ENCODE measurements at places on chromosomes 5 and 9.

GRCh38 chr9:12778389-12778788 lies 3.6 kb downstream of the LURAP1L start:
- no peak for DNase-seq

- no peak for DNase-seq
These were observed 177.4 kb downstream of the ELAVL2 start for GRCh38 chr9:23648651-23649050.

GRCh38 chr5:52725065-52725746 lies 62.5 kb upstream of the ITGA1 start:
- DNase-seq, result no peak

- DNase-seq, result no peak
These were observed 170.0 kb downstream of the CACNA1B start for GRCh38 chr9:138047469-138048040.

- no peak for DNase-seq
These were observed 159.4 kb upstream of the PITX1 start for GRCh38 chr5:135193213-135194125.

- no peak for DNase-seq
These were observed 8.3 kb downstream of the ATOX1 start for GRCh38 chr5:151750121-151750520.

GRCh38 chr5:1824903-1825841 lies 24.0 kb downstream of the NDUFS6 start:
- DNase-seq, result no peak

GRCh38 chr9:130197888-130198287 lies 25.7 kb downstream of the NCS1 start:
- DNase-seq, result no peak

DNA sequence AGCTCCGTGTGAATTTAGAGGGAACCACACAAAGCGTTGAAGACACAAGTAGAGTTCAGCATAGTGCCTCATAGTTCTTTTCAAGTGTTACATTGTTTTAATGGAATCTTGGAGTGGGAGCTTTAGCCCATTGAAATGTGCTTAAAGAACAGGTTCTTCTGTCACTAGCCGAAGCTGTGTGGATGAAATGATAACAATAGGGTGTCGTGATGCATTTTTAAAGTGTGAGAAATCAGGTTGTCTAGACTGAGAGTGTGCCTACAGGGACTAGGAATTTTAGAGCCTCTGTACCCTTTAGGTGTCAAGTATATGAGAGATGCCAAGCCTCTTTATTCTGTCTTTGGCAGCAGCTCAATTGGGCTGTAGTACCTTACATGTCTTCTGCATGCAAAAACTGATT lies 83.0 kb downstream of the NDUFS4 start:
- DNase-seq, result no peak

DNA sequence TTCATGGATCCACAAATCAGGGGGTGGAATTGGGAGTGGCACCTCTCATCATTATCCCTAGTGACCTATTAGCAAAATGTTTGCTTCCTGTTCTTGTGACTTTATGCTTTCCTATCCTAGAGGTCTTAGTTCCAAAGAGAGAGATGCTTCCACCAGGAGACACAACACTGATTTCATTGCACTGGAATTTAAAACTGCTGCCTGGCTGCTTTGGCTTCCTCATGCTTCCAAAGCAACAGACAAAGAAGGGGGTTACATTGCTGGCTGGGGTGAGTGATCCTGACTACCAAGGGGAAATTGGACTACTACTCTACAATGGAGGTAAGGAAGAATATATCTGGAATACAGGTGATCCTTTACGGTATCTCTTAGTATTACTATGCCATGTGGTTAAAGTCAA lies 69.2 kb upstream of the SH3GL2 start:
- DNase-seq, result no peak

DNA sequence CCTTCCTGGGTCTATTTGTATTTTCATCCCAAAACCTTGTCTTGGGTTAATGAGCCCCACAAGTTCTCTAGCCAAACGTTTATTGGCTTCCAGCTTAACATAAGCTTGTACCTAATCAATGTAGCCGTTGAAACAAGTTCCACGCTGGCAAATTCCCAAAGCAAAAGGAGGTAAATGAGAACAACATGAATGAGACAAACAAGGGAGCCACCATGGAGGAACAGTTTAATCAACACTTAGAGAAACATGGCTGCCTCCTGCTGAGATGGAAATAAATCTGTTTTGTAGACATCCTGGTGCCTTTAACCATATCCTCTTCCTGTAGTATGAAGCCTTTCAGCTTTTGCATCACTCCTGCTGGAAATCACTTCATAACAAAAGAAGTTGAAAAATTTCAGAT lies 166.6 kb upstream of the NFIB start:
- no peak for DNase-seq

- DNase-seq, result no peak
These were observed 13.6 kb downstream of the GLRA1 start for GRCh38 chr5:151911011-151911410.

GRCh38 chr5:57594436-57594835 lies 111.8 kb upstream of the ACTBL2 start:
- DNase-seq, result no peak

GRCh38 chr5:125575171-125575890 lies 828.9 kb upstream of the ZNF608 start:
- no peak for DNase-seq

DNA sequence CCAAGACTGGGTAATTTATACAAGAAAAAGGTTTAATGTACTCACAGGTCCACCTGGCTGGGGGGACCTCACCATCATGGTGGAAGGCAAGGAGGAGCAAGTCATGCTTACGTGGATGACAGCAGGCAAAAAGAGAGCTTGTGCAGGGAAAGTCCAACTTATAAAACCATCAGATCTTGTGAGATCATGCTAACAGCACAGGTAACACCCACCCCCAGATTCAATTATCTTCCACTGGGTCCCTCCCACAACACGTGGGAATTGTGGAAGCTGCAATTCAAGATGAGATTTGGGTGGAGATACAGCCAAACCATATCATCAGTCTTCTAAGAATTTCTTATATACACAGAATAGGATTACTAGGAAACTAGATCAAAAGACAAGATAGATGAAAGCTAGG lies 555.6 kb downstream of the PRR16 start:
- no peak for DNase-seq

- no peak for DNase-seq
These were observed 309.1 kb upstream of the GRIN3A start for GRCh38 chr9:102047549-102047948.

GRCh38 chr9:137000177-137000930 lies 4.0 kb upstream of the CLIC3 start:
- DNase-seq, result no peak

DNA sequence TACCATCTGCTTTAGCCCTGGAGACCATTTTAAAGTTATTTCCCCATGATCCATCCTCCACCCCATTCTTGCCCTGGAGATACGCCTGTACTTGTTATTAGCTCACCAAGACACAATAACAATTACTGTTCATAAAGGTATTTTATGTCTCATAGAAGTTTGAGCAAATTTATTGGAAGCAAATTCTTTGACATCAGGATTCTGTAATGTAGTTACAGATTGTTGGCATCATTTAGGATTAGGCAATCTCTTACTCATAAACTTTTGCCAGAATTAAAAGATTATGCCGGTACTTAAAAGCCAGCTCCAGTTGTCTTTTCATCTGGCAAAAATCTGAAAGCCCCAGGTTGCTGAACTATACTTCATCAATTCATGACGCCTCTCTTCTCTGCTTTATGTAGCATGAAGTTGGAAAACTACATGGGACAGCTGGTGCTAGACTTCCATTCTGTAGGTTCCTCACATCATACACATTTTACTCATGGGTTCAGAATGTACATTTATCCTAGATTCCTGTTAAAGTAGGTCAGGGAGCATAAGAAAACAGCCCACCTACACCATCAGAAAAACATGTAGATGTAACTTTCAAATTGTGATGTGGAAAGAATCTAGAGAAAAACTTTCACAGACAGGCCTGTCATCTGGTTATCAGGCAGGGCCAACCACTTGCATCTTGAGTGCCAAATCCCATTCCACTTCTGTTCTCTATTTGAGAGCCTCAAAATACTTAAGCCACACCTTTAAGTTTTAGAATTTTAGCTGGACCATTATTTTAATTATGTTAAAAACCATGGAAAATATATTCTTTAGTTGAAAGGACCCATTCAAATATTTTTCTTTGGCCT lies 14.0 kb downstream of the ATP10B start:
- DNase-seq, result no peak

- DNase-seq, result no peak
These were observed 207.0 kb downstream of the DMAC1 start for GRCh38 chr9:7592321-7593316.

DNA sequence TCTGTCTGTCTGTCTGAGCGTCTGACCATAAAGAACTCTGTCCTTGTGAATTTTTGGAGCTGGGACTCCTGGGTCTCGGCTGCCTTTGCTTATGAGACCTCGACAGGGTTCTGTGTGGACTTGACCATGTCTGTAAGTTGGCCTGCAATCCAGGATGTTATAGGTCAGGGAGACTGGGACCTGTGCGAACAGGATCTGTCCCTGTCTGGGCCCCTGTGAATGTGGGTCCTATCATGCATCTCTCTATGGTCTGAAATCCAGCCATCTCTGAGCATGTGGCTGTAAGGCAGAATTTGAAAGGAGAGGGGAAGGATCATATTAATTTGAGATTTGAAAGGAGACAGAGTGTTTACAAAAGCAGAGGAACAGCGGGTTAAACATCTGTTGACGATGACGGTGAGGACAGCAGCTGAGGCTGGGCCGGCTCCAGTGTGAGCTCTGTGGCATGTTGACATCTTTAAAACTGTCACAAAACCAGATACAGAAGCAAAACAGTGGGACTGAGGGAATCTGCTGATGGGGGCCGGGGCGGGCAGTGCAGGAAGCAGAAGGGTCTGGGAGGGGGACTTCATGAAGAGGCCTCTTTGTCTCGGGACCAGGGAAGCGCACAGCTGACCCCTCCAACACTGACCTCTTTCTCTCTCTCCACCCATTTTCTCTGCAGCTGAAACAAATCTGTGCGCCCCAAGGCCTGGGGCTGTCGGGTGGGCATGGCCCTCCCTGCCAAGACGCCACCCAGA lies 19.1 kb upstream of the MVB12B start:
- no peak for DNase-seq

GRCh38 chr9:4792054-4792571 lies 631 bp upstream of the RCL1 start:
- DNase-seq, result no peak

DNA sequence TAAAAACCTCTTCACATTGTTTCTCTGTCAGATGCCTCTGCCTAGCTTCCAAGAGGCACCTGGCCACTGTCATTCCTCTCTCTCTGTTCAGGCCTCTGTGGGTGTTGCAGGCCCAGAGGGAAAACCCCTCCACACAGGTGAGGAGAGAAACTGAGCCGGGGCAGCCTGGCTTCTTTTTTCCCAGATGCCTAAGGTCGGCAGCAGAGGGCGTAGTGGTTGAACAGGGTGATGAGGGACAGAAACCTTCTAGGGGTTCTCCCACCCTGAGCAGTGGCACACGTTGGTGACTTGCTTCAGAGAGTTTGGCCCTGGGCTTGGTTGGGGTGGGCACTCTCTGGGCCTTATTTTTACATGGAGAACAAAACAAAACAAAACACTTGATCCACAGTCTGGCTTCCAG lies 12.2 kb downstream of the IL9 start:
- no peak for DNase-seq

- DNase-seq, result no peak
These were observed 47.4 kb upstream of the OLFM1 start for GRCh38 chr9:135039916-135040645.

DNA sequence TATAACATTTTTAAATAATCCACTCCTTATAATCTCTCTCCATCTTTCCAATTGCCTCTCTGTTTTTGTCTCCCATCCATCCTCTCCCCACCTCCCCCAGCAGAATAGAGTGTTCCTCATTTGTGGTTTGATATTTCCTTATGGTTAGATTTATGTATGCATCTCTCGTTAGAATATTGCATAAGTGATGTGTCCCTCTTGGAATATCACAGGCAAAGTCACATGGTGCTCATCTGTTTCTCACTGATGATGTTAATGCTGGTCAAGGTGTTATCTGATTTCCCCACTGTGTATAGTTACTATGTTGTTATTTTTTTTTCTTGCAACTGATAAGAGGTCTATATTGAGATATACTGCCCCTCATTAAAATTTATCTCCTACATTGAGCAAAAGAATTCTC lies 3.1 kb upstream of the LRRC70 start:
- DNase-seq, result no peak

- no peak for DNase-seq
These were observed 22.4 kb upstream of the RASGRF2 start for GRCh38 chr5:80937584-80938356.

DNA sequence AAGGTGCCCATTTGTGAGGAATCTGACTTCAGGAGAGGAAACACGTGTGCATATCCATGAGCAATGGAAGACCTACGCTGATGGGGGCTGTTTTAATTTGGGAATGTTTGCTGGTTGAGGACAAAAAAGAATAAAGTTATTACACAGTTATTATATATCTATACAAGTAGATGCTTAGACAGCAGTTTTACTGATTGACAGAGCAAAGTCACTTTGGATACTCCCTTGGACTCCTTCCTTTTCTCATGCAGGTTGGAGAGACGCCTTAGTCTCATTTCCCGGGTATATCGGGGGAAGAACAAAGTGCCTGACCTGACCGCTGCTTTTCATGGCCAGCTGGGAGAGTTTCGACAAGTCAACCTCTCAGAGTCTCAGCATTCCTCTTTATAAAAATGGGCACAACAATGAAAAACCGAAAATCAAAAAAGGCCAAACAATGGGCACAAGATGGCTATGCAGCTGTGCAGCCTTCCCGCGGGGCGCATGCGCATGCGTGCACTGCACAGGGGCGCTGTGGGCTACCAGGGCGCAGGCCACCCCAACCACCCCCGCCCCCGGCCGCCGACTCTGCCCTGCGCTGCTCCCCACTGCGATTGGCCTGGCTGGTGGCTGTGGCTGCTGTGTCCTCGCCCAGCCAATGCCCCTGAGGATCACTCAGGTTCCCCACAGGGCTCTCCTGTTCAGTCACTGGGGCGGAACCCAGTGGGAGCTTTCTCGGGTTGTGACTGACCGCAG lies 18.1 kb downstream of the NFIL3 start:
- no peak for DNase-seq

DNA sequence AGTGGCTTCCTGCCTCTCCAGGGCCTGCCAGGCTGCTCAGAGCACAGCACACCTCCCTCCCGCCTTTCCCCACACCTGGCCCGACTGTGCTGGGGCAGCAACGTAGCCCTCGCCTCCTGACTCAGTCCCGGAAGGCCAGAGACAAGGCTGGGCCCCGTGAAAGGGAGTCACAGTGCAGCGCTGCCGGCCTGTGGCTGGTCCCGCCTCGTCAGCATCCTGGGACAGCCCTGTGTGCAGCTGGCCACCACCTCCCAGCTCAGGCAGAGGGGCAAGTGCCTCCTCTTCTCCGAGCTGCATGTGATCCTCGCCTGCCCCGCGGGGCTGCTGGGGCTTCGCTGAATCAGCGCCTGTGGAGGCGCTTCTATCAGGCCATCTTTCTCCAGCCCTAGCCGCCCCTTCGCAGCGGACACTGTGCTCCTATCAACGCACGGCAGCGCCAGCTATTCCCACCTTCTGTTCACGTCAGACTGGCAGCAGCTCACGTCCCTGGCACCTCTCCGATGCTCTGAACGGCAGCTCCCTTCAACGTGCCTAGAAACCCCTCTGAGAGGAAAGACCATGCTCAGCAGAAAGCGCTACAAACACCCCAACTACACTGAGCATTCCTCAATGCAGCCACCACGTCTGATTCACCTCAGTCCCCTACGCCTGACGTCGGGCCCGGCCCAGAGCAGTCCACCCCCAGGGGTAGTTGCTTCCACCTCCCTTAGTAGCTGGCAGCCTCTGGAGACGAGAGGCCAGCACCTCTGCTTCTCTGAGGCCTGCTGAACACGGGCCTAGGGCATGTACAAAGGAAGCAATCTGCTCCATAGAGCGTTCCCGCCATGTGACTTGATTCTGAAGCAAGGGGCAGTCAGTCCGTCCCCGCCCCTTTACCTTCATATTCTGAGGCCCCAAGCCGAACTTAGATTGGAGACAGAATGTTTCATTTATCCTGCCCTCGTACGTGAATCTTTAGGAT lies 78.8 kb downstream of the GPR21 start:
- DNase-seq, result no peak
